ENCODE measurements at places on chromosomes 6 and 20. TPM values are rescaled to one million over a fixed set of nuclear protein-coding genes. Genes with fewer than 3 reads are reported as not detected.

The HEY2 gene
- polyA plus RNA-seq, result 0.86 TPM

The PNPLA1 gene
- polyA plus RNA-seq, result 0.04 TPM

The MUC22 gene
- 2.4 TPM for polyA plus RNA-seq

The PRSS16 gene
- 3.6 TPM for polyA plus RNA-seq

The XKR7 gene
- under 0.01 TPM for polyA plus RNA-seq

The GPRC6A gene
- not detected for polyA plus RNA-seq

The SLC32A1 gene
- polyA plus RNA-seq, result not detected

The PPP1R14C gene
- 7.8 TPM for polyA plus RNA-seq

The SLC22A2 gene
- 0.18 TPM for polyA plus RNA-seq

The LBP gene
- not detected for polyA plus RNA-seq

The TUBB2B gene
- polyA plus RNA-seq, result 8.4 TPM

The SCRT2 gene
- not detected for polyA plus RNA-seq

The MYO6 gene
- 26.8 TPM for polyA plus RNA-seq

The LINC00237 gene
- not detected for polyA plus RNA-seq

The ZNF165 gene
- 1.8 TPM for polyA plus RNA-seq

The MYL9 gene
- 242 TPM for polyA plus RNA-seq

The GGT7 gene
- polyA plus RNA-seq, result 3.7 TPM

The LY6G6C gene
- polyA plus RNA-seq, result 17.2 TPM

The RIPOR2 gene
- 0.41 TPM for polyA plus RNA-seq

The PGC gene
- 13.4 TPM for polyA plus RNA-seq

The NT5DC1 gene
- 4.0 TPM for polyA plus RNA-seq

The C20orf141 gene
- polyA plus RNA-seq, result not detected

The ATP9A gene
- 5.0 TPM for polyA plus RNA-seq

The C20orf96 gene
- polyA plus RNA-seq, result 1.9 TPM

The TRIM10 gene
- polyA plus RNA-seq, result not detected

The C6orf15 gene
- polyA plus RNA-seq, result not detected

The OR2J3 gene
- not detected for polyA plus RNA-seq

The FAM217A gene
- not detected for polyA plus RNA-seq

The LTB gene
- 1.8 TPM for polyA plus RNA-seq

The ZKSCAN3 gene
- polyA plus RNA-seq, result 1.3 TPM

The PLN gene
- 8.3 TPM for polyA plus RNA-seq

The ADGRF4 gene
- polyA plus RNA-seq, result 17.0 TPM

The POM121L2 gene
- not detected for polyA plus RNA-seq

The SPEF1 gene
- polyA plus RNA-seq, result 0.07 TPM

The MTFR2 gene
- 3.2 TPM for polyA plus RNA-seq

The RNF39 gene
- 15.6 TPM for polyA plus RNA-seq

The DACT2 gene
- polyA plus RNA-seq, result 1.2 TPM

The IL22RA2 gene
- 0.04 TPM for polyA plus RNA-seq

The MAP7 gene
- 13.4 TPM for polyA plus RNA-seq

Measured in esophagus (tissue), 2 donors.